ENCODE measurements at places on chromosomes 7 and 10.
A peak's percentile ranks its signal among the peaks of the same experiment; 100 is the strongest.

GRCh38 chr7:80823057-80823456 is 95.8 kb downstream of the SEMA3C start:
- H3K27me3 ChIP-seq: no peaks in the 10 kb centered on the region
- ATAC-seq: no peak
- no peaks in the 10 kb centered on the region for H3K36me3 ChIP-seq
- no peaks in the 10 kb centered on the region for H3K4me1 ChIP-seq
- no peak overlapping the region for H3K4me3 ChIP-seq

DNA sequence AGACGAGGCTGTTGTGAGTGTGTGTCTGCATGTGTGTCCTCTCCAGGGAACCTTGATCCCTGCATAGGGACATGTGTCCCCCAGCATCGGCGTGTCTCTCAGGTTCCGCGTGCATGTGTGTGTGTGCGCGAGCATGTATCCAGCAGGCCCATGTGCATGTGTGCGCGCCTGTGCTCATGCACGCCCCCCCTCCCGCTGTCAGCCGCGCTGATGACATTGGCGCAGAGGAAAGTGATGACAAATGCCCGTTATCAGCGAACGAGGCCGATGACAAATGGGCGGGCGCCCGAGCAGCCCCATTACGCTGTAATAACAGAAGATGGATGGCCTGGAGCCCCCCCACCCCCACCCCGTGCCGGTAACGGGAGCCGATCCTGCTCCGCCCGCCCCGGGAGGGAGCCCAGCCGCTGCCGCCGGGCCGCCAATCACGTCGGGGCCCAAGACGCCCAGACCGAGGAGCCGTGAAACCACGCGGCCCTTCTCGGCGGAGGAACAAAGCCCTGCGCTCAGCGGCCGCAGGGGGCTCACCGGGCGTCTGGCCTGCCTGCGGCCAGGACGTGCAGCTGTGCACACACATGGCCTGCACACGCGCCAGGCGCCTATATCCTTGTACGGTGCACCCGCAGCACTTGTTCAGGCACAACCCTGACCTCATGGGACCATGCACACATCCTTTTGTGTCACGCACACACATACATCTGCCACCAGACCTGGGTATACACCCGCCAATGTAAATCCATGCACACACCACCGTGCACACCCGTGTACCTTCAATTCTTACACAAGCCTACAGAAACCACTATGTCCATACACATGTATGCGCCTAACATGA is 21.5 kb downstream of the POLL start:
- no peaks in the 10 kb centered on the region for H3K36me3 ChIP-seq
- ATAC-seq: peak; percentile 25

DNA sequence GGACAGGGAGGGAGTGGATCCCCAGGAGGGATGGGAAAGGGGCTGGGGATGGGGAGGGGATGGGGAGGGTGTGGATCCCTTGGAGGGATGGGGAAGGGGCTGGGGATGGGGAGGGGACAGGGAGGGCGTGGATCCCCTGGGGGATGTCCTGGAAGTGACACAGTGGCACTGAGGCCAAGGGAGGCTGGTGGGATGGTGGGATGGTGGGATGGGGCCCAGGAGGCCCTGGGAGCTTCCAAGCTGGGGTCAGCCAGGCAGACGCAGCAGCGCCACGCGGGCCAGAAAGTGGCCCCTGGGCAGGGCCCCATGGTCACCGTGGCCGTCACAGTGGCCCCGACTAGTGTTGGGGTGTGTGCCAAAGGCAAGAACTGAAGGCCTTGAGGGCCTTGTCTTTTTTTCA is 67.8 kb downstream of the INPP5A start:
- peaks cover 33% of the 10 kb centered on the region for H3K36me3 ChIP-seq
- no peak overlapping the region for H3K4me3 ChIP-seq
- peak; percentile 41 for ATAC-seq
- H3K4me1 ChIP-seq: peaks cover 70% of the 10 kb centered on the region
- H3K27ac ChIP-seq: no peak overlapping the region
- H3K27me3 ChIP-seq: no peaks in the 10 kb centered on the region

DNA sequence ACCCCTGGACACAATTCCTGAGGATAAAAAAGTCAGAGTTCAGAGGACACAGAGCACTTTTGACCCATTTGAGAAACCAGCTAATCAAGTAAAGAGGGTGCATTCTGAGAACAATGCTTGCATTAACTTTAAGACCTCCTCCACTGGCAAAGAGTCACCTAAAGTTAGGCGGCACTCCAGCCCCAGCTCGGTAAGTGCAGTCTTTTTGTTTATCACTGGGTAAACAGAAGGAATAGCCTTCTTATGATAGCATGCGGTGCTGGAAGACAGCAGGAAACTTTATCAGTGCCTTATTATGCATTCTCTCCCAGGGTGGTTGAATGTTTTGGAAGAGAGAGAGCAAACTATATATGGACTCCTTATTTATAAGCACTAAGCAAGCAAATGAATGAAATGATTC is 130.5 kb downstream of the CDK14 start:
- H3K27me3 ChIP-seq: no peaks in the 10 kb centered on the region
- no peak for ATAC-seq
- peak overlapping the region; percentile 73 for H3K4me3 ChIP-seq
- H3K27ac ChIP-seq: peak overlapping the region; percentile 92

DNA sequence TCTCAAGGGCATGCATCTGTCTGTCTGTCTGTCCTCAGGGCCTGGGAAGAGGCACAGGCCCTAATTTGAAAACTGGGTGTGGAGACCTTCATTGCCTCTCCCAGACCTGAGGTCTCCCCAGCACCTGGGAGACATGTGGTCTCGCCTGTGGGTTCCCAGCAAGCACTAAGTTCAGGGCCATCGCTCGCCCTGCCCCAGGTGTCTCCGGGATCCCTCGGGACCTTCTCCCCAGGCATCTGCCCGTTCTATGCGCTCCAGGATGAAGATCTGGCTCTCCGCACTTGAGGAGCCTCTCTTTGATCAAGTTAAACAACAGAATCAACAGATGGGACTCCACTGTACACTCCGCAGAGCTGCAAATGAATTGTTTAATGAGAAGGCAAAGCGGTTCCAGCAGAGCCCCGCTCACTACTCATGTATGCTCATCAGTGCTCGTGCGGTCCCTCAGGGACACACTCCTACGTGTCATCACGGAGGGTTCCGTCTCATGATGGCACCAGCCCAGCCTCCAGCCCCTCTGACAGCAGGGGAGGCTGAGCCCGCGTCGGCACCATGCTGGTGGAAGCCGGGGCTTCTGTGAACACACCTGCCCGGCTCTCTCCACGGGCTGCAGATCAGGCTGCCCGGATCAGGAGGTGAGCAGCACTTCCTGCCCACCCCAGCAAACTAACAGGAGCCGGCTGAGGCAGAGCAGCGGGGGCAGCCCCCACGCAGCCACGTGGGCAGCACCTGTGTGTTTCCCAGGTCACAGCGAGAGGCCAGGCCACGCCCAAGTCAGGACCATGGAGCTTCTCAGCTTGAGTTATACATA is 132.8 kb downstream of the TCERG1L start:
- H3K27me3 ChIP-seq: peaks cover 7% of the 10 kb centered on the region
- H3K36me3 ChIP-seq: no peaks in the 10 kb centered on the region
- no peaks in the 10 kb centered on the region for H3K4me1 ChIP-seq
- no peak overlapping the region for H3K27ac ChIP-seq

GRCh38 chr10:85916286-85916685 is 450.3 kb downstream of the GRID1 start:
- peaks cover 13% of the 10 kb centered on the region for H3K27me3 ChIP-seq
- H3K4me3 ChIP-seq: no peak overlapping the region
- no peaks in the 10 kb centered on the region for H3K36me3 ChIP-seq
- peaks cover 6% of the 10 kb centered on the region for H3K4me1 ChIP-seq
- H3K27ac ChIP-seq: no peak overlapping the region

DNA sequence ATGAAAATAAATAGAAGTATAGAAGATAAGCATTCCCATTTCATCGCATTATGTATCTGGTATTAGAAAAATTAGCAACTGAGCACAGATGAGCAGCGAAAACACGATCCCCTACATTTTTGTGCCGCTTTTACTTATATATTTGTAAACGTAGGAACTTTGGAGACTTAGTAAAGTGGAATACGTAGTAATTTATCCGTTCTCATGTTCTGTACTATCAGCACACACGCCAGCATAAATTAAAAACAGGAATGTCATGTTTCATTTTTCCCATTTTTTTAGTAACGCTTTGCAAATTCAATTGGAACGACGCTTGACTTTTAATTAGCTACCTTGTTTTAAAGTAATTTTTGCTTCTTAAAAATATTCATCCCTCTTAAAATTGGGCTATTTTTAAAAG is 2.4 kb downstream of the ZNRF2 start:
- H3K4me3 ChIP-seq: peak overlapping the region; percentile 99
- ATAC-seq: no peak
- H3K36me3 ChIP-seq: peaks cover 22% of the 10 kb centered on the region
- H3K27ac ChIP-seq: peak overlapping the region; percentile 96

- no peak for ATAC-seq
- H3K27me3 ChIP-seq: no peaks in the 10 kb centered on the region
- no peak overlapping the region for H3K4me3 ChIP-seq
- no peaks in the 10 kb centered on the region for H3K4me1 ChIP-seq
Measured at GRCh38 chr10:115118346-115118745, 25.2 kb downstream of the ATRNL1 start.

All from stimulated activated memory B cell treated with anti-CD40 and anti-IgM and Interleukin-4, amounts not matched to agents 10 μg/mL and 1 μg/mL and 100 μg/mL, for 72 hours (primary cell).